ENCODE measurements at places on chromosomes 5 and 9.

DNA sequence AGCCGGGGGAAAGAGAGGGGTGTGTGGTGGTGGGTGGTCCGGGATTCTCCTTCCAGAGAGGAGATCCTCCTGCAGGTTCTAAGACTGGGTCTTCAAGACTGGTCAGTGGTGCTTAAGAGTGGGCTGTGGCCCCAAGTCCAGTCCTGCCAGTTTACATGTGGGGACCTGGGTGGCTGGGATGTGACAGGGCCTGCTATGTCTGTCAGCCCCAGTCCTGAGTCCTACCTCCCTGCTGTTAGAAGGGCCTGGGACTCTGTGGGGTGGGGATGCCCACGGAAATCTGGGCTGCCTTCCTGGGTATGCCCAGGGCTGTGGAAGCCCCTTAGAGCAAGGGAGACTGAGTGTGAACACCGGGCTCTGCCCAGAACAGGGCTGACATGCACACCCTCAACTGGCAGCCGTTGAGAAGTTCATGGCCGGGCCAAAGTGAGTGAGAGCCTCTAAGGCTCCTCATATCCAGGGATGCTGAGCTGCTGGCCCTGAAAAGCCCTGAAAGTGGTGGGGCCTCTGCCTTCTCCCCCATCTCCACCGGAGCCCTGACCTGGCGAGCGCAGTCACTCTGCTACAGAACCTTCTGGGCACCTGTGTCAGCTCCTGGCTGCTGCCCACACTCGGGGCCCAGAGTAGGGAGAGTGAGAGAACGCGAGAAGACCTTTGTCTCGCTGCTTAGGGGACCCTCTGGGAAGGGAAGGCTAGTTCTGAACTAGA, 1.7 kb downstream of the PHF2 start:
- DNase-seq, result no peak

- DNase-seq, result no peak
These were observed 40.8 kb downstream of the NAIF1 start for GRCh38 chr9:128026255-128026772.

GRCh38 chr5:72390836-72391235, 70.7 kb downstream of the PTCD2 start:
- DNase-seq, result no peak

- DNase-seq, result peak; percentile 48
These were observed 398 bp upstream of the BASP1 start for GRCh38 chr5:17216974-17217492.

DNA sequence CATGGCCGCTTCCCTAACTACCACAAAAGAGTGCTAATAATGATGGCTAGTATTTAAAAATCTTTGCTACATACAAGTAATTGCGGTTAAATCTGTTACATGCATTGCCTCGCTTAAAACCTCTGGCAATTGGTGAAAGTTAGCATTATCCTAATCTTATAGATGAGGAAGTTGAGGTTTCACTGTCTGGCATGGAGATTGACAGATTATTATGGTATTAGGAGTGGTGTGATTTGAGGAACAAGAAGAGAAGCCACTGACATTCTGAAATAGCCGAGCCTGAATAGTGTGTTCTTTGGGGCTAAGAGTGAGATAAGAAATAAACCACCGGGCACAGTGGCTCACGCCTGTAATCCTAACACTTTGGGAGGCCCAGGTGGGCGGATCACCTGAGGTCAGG, 45.3 kb upstream of the DPYSL3 start:
- no peak for DNase-seq

GRCh38 chr5:167950126-167950721, 341.2 kb upstream of the WWC1 start:
- DNase-seq, result no peak

Measured in endothelial cell (in vitro differentiated cells).